ENCODE measurements at places on chromosomes 2 and 18.

GRCh38 chr2:229447227-229447626 lies 176.1 kb upstream of the PID1 start:
- DNase-seq, result no peak

DNA sequence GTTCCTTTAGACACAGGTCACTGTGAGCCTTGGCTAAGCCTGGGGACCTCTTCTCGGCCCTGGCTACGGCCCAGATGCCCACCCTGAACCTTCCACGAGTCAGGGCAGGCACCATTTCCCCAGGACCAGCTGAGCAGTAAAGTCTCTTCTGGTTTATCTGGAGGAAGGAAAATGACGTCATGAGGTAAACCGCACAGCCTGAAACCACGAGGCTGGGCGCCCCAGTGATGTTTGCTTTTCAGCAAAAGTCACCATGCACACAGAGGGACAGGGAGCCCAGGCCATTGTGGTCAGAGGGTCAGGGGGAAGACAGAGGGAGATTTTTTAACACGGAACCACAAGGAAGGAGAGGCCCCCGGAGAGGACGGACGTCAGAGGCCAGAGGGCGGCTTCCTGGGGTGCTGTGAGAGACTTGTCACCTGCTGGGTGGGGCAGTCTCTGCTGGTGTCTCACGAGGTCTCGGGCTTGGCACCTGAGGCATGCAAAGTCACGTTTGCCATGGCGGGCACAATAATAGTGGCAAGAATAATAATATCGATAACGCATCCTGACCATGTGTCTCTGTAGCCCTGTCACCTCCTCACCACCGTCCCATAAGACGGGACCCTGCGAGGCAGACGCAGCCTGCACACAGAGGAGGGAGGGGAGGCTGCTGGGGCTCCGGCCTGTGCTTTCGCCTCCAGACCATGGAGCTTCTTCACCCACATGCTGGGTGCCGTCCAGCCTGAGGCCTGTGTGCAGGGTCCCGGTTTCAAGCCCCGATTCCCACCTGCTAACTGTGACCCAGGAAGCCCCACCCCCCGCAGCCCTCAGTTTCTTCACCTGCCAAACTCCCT lies 33.2 kb upstream of the FOSL2 start:
- peak; percentile 59 for DNase-seq

DNA sequence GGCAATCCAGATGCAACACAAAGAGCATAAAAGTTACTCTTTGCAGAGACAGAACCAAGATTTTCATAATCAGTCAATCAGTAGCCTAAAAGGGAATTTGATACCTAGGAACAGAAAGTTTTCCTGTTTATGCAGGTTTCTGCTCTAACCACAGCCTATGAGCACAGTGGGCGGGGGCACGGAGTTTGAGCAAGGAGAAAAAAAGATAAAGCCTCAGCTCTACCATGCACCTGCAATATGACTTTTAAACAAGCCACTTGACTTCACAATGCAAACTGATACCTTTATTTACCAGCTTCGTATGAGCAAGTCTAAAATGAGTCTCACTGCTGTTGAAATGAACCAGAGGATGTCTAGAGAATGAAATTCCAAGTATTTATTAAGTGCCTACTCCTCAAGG lies 5.6 kb upstream of the LRATD1 start:
- no peak for DNase-seq

DNA sequence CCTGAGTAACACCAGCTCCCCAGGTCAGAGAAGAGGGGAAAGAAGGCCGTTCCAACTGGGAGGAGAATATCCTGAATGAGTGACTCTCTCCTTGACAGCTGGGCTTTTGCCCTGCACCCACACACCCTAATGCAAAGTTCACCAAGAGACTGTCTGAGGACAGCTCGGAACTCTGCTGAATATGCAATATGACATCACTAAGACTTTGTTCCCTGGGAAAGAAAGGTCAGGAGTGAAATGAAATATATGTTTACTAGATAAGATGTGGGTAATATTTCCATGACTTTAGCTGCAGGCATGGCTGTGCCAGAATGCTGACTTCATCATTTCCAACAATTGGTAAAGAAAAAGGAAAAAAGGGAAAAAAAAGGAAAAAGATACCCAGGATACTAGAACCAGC lies 488.2 kb upstream of the RAB6C start:
- DNase-seq, result no peak

DNA sequence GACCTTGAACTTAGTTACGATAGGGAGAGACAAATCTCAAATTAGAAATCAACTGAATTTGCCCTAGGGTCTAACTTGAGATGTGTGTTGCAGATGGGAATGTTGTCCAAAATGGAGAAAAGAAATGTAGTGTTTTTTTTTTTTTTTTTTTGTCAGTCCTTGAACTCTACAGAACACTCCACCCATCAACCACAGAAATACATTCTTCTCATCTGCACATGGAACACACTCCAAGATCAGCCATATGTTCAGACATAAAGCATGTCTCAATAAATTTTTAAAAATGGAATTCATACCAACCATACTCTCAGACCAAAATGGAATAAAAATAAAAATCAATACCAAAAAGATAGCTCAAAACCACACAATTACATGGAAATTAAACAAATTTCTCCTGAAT lies 526.5 kb downstream of the FBXO15 start:
- DNase-seq, result no peak

GRCh38 chr18:31563778-31564177 lies 27.9 kb upstream of the TTR start:
- DNase-seq, result no peak

GRCh38 chr2:72770879-72771461 lies 54.9 kb downstream of the EXOC6B start:
- peak; percentile 65 for DNase-seq

DNA sequence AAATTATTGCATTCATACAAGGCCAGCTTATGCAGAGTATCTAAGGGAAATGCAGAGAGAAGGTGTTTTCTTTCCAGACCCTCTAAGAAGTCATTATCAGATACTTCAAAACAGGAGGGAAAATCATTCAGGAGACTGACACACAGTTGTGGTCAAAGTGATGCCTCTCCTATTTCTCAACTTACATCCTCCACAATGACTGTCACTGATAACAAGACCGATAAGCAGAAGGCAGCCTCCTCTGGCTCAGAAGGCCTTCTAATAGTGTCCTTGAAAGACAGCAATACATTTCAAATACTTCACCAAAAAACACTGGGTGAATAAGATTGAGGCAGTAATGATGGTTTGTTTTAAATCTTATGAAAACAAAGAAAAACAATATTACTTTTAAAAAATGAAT lies 199.7 kb downstream of the PIEZO2 start:
- DNase-seq, result no peak

DNA sequence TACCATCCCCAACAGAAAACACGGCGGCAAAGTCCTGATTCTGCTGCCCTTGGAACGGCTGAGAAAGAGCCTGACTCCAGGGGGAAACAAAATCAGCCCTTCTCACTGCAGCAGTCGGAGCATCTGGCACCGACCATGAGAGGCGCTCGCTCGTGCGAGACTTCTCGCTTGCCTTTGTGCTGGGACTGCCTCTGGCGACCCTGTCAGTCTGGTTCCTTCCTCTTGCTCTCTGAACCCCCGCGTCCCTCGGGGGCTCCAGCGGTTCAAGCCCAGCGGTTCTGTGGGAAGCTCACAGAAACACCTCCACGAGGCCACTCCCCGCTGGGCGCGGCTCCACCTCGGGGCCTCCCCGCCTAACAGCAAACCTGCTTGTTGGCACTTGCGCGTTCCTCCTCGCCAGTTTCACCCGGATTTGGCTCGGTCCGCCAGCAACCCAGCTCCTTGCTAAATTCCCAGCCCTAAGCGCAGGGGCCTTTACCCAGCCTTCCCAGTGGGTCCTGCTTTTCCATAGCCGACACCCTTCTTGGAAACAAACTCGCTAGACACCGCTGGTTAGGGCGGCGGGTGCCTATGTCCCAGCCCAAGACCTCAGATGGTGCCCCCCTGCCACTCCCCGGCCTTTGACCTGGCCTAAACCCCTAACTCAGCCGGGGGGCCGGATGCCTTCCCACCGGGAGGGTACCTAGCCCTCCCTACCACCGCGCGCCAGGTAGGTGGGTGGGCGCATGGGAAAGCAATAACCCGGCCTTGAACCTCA lies 2.2 kb downstream of the RND3 start:
- no peak for DNase-seq

- DNase-seq, result no peak
These were observed 95.3 kb upstream of the RMDN2 start for GRCh38 chr2:37829616-37830395.

DNA sequence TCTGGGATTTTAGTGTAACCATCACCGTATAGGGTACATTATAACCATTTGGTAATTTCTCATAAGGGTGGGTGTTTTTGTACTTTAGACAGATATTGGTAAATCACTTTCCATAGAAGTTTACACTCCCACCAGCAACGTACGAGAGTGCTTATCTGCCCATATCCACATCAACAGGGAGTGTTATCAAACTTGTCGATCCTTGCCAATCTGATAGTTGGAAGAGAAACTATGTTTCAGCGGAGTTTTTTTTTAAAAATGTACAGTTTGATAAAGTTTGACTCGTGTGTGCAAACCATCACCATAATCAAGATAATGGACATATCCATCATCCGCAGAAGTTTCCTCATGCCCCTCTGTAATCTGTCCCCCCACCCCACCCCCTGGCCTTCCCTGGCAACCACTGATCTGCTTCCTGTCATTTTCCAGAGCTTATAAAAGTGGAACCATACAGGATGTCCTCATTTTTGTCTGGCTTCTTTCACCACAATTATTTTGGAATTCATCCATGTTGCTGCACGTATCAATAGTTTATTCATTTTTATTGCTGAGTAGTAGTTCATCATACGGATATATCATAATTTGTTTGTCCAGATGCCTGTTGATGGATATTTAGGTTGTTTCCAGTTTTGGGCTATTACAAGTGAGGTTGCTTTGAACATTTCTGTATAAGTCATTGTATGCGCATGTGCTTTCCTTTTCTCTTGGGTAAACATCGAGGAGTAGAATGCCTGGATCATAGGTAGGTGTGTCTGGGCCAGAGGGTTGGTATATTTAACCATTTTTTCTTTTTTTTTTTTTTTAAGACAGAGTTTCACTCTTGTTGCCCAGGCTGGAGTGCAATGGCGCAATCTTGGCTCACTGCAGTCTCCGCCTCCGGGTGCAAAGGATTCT lies 18.6 kb downstream of the GLI2 start:
- DNase-seq, result no peak

DNA sequence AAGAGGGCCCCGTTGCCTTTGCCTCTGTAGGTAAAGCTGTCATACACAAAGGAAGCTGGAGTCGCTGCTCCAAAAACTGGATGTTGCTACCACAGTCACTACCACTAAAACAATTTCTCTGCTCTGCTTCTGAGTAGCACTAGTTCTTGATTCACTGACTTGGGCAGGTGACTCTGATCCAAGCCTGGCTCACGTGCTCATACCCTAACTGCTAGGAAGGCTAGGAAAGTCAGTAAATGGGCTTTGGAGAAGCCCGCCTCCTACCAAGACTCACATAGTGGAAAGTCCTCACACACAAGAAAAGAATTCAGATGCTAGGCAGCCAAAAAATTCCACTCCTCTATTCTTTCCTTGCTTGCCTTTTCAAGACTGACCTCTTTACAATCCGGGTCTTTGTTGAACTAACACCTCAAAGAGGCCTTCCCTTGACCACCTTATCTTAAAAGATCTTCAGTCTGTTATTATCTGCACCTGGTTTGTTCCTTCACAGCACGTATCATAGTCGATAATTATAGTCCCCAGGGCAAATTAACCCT lies 11.4 kb upstream of the DYNC1I2 start:
- no peak for DNase-seq

DNA sequence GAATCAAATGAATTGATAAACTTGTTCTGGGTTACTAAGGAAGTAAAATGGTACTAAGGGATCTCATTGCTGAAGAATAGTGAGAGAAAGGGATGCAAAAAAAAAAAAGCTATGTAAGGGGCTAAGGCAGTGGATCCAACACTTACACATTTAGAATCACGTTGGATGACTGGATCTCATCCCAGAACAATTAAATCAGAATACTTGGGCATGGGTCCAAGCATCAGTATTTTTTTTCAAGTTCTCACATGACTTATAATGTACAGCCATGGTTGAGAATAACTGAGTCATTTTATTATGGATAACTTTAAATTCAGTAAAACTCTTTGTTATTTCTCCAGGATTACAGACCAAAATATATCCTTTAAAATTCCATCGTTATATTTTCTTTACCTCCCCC lies 8.5 kb downstream of the DSC1 start:
- DNase-seq, result no peak

- peak; percentile 14 for DNase-seq
These were observed 139.7 kb downstream of the ROCK1 start for GRCh38 chr18:20971886-20972267.

DNA sequence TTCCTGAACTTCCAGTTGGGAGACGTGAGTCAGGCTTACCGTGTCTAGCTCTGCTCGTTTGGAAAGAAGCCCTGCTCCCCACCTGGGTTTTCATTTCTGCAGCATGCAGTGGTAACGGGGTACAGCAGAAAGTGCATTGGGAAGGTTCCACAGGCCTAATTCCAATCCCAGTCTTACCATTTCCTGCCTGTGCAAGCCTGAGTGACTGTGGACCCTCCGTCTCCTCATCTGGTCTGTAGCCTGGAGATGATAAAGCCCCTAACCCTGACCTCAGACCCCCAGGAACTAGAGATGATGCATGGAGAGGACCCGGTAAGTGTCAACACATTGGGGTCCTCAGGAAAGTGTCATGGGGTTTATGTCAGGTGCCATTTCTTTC lies 5.8 kb upstream of the PSD4 start:
- no peak for DNase-seq

- DNase-seq, result no peak
These were observed 6.9 kb downstream of the CCDC195 start for GRCh38 chr2:224709301-224709700.

DNA sequence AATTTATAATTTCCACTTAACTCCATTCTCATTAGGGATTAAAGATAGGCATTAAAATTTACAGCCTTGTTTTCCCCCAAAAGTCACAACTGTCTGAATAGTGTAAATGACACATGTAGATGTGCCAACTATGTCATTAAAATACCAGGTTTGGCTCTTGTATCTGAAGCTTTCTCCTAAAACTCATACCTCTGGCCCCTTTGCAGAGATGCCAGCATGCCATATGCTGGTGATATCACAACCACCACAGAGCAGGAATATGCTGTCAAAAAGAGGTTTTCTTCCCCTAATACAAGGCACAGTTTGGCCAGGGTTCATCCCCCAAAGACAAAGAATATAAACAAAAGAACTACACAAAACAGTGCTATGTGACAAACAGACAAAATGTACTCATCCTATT lies 65.4 kb downstream of the REV1 start:
- DNase-seq, result no peak

DNA sequence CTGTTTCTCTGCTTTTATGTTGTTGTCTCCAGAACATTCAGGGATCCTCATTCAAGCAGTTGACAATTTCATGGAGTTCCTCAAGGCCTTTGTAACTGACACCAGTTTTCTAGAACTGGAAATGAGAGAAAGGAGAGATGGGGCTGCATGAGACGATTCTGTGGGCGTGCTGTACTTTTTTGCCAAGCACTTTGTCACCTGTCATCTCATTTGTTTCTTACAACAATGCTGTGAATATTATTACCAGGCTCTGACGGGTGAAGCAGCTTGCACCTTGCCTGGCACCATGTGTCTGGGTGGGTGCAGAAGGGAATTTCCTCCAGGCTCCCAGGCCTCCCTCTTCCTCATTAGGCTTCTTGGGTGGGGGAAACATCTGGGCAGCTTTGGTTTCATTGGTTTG lies 22.2 kb upstream of the ATOH8 start:
- no peak for DNase-seq

All from hematopoietic multipotent progenitor cell treated with erythropoietin and hydrocortisone succinate and interleukin-3 and kit ligand, for 15 days (in vitro differentiated cells).